ENCODE measurements at places on chromosomes 12 and 14.

- no peak for DNase-seq
Measured at GRCh38 chr14:24298892-24299254, 707 bp downstream of the DHRS1 start.

- DNase-seq: no peak
Measured at GRCh38 chr14:102525929-102526497, 16.4 kb upstream of the ANKRD9 start.

GRCh38 chr12:6435961-6436715 is 8.6 kb upstream of the CD27 start:
- DNase-seq: no peak

GRCh38 chr12:32995623-32996022 is 99.0 kb upstream of the PKP2 start:
- no peak for DNase-seq

GRCh38 chr12:442235-442884 is 17.4 kb upstream of the B4GALNT3 start:
- no peak for DNase-seq

DNA sequence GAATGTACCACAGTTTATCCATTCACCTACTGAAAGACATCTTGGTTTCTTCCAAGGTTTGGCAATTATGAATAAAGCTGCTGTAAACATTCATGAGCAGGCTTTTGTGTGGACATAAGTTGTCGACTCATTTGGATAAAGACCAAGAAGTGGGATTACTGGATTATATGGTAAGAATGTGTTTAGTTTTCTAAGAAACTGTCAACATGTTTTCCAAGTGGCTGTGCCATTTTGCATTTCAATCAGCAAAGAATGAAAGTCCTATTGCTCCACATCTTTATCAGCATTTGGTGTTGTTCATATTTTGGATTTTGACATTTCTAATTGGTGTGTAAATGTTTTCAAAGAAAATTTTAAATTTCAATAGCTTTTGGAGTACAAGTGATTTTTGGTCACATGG is 27.3 kb upstream of the KLRF1 start:
- no peak for DNase-seq

- DNase-seq: no peak
Measured at GRCh38 chr12:48978291-48978740, at the start of gene WNT1. TSS of gene WNT1 (plus strand) at chr12:48978322. CDS start at chr12:48978651, 329 bp downstream.

DNA sequence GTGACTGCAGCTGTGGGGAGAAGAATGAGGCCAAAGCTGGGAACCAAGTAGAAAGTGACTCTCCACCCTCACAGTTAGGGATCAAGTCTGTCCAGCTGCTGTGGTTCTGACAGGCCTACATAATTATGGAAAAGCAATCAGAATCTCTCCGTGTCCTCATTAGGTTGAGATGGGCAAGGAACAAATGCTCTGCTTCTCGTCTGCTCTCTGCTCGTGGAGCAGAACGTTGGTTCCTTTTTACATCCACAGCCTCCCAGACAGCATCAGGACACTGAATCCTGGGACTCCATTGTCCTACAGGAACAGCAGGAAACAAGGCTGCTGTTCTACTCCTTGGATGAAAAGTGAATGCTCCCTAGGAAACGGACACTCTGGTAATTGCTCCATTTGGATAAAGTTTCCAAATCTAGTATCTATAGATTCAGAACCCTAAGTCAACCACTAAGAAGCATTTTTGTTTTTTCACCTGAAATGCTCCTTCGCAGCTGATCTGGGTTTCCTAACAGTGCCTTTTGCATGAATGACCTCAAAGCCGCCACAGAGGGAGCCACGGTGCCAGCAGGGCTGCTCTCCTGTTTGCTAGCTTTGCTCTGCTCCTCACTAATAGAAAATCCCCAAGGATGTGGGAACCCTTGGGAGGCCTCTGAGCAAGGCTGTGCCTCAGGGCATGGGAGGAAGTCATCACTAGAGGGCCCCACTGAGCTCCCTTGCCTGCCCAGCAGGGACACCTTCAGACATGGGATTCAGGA is 102.0 kb downstream of the EGLN3 start:
- no peak for DNase-seq

DNA sequence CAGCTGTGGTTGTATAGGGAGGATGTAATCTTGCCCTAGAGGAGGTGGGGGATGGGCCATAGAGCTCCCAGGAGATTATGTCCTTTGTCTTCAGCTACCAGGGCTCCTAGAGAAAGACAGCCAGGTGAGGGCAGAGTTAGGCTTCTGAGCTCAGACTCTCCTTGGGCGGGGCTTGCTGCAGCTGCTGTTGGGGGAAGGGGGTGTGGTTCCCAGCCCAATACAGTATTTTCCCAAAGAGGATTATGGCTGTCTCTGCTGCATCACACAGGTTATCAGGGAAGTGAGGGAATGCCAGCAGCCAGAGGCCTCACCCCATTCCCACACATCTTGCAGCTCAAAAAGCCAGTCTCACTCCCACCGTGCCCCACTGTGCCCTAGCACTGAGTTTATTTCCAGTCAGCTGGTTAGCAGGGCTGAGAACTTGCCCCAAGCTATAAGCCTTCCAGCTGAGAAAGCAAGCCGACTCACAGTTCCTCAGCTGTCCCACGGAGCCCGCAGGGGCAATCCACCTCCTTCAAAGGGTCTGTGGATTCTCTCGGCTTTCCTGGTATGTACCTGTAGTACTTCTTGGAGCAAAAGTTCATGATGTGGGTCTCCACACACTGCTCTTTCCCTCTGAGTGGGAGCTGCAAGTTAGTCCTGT is 217.3 kb upstream of the CPNE8 start:
- no peak for DNase-seq

GRCh38 chr12:6810758-6811157 is 10.9 kb upstream of the GPR162 start:
- DNase-seq: no peak

- no peak for DNase-seq
Measured at GRCh38 chr14:26286913-26287205, 311.0 kb downstream of the NOVA1 start.

DNA sequence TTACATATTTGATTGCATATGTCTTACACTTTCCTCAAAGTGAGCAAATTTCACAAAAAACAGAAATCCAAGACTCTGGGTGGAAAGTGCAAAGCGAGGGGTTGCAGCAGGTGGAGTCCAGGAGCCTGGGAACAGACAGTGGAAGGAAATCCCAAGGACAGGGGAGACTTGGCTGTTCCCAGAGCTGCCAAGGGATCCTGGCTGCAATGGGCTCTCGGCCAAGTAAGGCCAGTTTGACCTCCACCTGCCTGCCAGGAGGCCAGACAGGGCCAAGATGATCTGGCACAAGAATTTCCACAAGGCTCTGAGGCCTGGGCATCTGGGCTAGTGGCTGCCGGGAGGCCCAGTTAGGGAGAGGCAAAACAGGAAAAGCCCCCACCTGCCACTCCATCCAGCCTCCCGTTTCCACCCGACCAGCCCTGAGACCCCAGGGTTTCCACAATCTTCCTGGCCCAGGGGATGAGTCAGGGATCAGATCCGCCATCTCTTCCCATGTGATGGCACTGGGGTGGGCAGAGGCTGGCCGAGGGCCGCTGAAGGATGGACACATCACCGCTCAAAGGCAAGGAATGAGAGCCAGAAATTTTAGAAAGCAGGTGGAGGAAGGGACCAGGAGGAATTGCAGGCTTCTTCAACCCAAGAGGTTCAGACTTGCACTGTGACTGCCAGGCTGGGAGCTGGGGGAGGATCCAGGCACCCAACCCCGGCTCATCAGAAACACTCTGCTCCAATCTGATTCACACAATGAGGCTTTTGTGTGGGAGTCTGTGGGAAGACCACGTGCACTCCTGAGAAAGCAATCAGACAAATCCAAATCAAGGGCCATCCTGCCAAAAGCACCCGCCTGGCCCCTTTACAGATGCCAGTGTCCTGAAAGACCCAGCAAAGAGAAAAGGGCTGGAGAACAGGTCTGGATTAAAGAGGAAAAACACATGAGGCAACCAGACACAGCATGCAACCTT is 16.3 kb downstream of the SCARB1 start:
- no peak for DNase-seq

GRCh38 chr14:105497671-105498429 is 6.8 kb downstream of the TEDC1 start:
- DNase-seq: no peak

GRCh38 chr12:129844662-129845220 is 59.1 kb downstream of the TMEM132D start:
- DNase-seq: no peak

DNA sequence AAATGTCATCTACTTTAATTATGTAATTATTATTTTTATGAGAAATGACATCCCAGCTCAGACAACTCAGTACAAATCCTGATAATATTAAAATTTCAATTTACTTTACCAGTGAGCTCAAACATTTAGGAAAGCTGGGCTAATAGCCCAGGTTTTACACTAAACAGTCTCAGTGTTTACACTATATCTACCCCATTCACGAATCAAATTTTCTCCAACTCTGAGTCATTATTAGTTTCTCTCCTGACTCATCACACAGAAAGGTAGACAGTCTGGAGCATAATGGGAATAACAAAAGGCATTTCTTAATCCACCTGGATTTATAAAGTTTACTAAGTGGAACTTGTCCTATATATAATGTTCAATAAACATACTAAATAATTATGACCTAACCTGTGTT is 5.7 kb downstream of the PAWR start:
- no peak for DNase-seq

DNA sequence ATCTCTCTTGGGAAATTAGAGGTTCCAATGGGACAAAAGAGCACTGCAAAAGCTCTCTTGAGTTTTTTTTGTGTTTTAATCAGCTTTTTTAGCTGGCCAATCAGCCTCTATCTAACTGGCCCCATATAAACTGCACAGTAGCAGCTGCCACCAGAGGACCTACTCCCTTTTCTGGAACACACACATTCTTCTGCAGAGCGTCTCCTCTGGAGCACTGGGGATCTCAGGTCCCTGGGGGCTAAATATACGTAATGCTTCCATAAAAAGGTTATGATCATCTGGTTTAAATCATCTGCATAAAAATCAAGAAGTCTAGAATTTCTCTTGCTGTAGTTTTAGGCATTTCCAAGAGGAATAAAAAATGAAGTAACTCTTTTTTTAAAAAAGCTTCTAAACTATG is 32.3 kb downstream of the TSPAN8 start:
- no peak for DNase-seq

All from stimulated activated CD4-positive, alpha-beta T cell treated with anti-CD3 and anti-CD28 coated beads, Interleukin-15, amount 100 ng/mL, for 1 hour (primary cell).